ENCODE measurements at places on chromosomes 11 and 22. TPM values are rescaled to one million over a fixed set of nuclear protein-coding genes. Genes with fewer than 3 reads are reported as not detected.

The APOL5 gene
- 1.4 TPM for total RNA-seq

The SCO2 gene
- 0.79 TPM for total RNA-seq

The PTGDR2 gene
- 0.37 TPM for total RNA-seq

The FGF4 gene
- total RNA-seq, result not detected

The CD59 gene
- 143 TPM for total RNA-seq

The ALDH3B1 gene
- 4.6 TPM for total RNA-seq

The DEUP1 gene
- 0.16 TPM for total RNA-seq

The PANX2 gene
- total RNA-seq, result 0.63 TPM

The SMIM35 gene
- not detected for total RNA-seq

The FANCF gene
- 14.3 TPM for total RNA-seq

The OR52H1 gene
- total RNA-seq, result 2.2 TPM

The KIF18A gene
- total RNA-seq, result 17.8 TPM

The GAS2 gene
- 18.8 TPM for total RNA-seq

The MRGPRX4 gene
- not detected for total RNA-seq

The TMEM86A gene
- 2.7 TPM for total RNA-seq

The NXPE4 gene
- not detected for total RNA-seq

The IFITM1 gene
- total RNA-seq, result 20.9 TPM

The TNNI2 gene
- total RNA-seq, result 32.6 TPM

The BAIAP2L2 gene
- not detected for total RNA-seq

The FOLR1 gene
- 1.1 TPM for total RNA-seq

The SYT7 gene
- 1.1 TPM for total RNA-seq

The GAL3ST3 gene
- 0.42 TPM for total RNA-seq

The SLC16A8 gene
- total RNA-seq, result 0.16 TPM

Data from urinary bladder (tissue), 4 donors.